ENCODE measurements at places on chromosomes 4 and X.

DNA sequence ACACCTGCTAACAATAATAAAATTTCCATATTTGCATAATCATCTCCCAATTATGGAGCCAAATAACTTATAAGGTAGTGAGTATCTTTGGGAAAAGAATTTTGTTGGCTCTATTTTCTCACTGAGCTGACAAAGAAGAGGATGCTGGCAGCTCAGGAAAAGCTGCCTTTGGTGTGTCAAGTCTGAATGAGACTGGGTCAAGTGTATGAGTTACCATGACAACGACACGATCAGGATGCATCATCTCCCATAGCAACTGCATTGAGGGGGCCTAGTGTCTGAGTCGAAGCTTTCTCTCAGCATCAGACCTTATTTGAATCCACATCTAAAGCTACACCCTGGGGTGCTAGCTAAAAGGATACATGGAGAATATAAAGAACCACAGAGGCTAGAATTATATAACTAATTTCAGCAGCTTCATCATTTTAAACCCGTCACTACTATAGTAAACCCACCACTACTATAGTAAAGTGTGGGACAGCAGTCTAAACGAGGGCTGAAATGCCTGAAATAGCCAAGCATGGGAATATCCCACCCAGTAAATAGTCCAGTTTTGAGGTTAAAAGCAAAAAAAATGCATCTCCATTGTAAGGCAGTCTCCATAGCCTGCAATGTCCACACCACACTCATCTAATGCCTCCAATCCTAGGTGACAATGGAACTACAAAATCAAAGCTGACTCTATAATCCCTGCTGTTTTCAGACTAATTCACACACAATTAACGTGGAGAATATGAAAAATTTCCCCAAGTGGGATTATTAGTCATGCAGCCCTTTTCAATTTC lies 16.0 kb downstream of the GSPT2 start:
- peak; percentile 7 for DNase-seq

GRCh38 chrX:40143001-40143400 lies 45.2 kb upstream of the BCOR start:
- DNase-seq, result no peak

DNA sequence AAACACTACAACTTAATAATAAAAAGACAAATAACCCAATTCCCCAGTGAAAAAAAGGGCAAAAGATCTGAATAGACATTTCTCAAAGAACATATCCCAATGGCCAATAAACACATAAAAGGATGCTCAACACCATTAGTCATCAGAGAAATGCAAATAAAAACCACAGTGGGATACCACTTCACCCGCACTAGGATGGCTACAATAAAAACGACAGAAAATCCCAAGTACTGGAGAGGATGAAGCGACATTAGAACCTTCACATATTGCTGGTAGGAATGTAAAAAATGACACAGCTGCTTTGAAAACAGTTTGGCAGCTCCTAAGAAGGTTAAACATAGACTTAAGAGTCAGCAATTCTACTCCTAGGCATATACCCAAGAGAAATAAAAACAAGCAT lies 140.6 kb upstream of the ARX start:
- peak; percentile 86 for DNase-seq

- no peak for DNase-seq
Observed at GRCh38 chr4:57373991-57374390, 263.8 kb upstream of the IGFBP7 start.

GRCh38 chrX:44054863-44055601 lies 81.8 kb upstream of the NDP start:
- no peak for DNase-seq

GRCh38 chr4:83282049-83282535 lies 2.5 kb downstream of the COQ2 start:
- DNase-seq, result peak; percentile 70

DNA sequence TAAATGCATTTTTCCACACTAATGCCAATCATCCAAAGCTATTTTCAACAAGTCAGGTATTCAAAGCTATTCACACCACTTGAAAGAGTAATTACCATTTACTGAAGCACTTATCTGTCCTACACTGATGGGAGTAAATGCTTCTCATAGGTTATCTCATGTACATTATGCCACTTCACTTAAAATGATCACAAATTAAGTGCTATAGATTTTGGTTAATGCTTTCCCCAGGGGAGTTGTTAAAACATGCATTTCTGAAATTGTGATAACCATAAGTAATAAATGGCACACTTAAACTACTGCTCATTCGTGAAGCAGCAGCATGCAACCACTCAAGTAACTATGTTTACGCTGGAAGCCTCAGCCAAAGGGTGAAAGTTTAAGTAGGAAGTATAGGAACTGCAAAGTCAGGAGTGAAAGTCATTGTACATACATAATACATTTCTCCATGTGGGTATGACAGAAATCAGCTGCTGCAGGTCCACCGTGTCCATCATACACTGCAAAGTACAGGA lies 6.6 kb downstream of the PPM1K start:
- no peak for DNase-seq

GRCh38 chr4:36177946-36178345 lies 66.4 kb downstream of the ARAP2 start:
- no peak for DNase-seq

- DNase-seq, result no peak
Observed at GRCh38 chr4:8762356-8762755, 109.3 kb downstream of the HMX1 start.

GRCh38 chr4:46894826-46895225 lies 14.2 kb downstream of the COX7B2 start:
- DNase-seq, result no peak

DNA sequence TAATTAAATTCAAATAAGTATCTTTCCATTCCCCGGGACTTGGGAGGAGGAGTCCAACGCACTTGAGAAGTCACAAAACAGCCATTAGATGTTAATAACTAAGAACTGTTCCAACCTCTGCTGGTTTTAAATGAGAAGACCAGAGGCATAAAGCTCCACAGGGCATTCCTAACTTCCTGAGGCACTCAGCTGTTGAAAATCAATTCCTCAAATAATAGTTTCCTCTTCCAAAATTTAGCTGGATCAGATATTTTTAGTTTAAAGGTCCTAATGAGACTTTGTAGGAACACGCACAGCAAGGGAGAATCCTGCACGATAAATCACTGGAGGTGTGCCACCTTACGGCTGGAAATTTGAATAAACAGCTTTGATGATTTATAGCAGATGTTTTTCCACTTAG lies 504.3 kb upstream of the ZFP42 start:
- DNase-seq, result no peak

- DNase-seq, result no peak
Observed at GRCh38 chrX:126394681-126395080, 157.9 kb downstream of the DCAF12L1 start.

DNA sequence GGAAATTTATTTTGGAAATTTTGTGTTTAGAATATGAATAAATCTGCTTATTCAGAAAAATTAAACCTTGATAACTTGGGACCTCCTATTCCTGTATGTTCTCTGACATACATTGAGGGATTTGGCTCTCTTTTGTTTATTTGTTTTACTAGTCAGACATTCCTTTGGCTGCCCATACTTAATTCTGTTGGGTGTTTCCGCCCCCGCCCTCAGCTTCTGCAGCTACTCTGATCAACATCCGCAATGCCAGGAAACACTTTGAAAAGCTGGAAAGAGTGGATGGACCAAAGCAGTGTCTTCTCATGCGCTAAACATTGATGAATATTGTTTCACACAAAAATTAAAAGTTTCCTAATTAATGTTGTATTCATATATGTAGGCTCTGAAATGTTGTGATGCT lies 40.5 kb downstream of the RRAGB start:
- no peak for DNase-seq

DNA sequence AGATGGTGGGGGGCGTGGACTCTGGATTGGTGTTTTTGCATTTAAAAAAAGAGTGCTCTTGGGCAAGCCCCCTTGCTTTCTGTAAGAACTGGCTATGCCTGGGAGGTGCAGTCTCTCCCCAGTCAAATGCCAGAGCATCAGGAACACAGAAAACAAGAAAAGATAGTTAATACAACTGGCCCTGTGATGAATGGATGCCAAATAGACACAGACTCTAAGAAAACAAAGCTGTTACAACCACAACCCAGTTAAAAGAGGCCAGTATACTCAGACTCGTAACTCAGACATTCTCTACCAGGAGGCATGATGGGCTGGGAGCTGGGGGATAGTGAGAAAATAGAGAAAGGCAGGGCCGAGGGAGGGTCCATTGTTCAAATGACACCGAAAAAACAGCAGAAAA lies 32.5 kb upstream of the C1QTNF7 start:
- no peak for DNase-seq

DNA sequence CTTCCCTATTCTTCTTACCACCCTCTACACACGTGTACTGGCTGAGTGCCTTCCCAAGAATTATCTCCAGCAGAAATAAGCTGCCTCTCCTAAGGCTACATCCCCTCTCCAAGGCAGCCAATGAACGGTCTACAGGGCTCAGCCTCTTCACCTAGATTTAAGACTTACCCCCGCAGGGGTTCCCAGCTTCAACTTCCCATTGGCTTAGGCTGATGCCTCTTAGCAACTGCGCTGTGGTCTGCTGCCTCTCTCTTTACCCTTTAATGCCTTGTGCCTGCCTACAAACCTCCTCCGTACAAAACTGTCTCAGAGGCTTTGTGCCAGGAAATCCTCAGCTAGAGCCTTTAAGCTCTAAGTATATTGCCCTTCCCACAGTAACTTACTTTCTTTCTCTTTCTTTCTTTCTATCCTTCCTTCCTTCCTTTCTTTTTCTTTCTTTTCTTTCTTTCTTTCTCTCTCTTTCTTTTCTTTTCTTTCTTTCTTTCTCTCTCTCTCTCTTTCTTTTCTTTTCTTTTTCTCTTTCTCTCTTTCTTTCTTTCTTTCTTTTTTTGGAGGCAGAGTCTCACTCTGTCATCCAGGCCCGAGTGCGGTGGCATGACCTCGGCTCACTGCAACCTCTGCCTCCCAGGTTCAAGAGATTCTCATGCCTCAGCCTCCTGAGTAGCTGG lies 15.1 kb upstream of the PIGA start:
- DNase-seq, result no peak

- DNase-seq, result peak; percentile 37
Observed at GRCh38 chr4:1834047-1834775, 21.7 kb downstream of the LETM1 start.

DNA sequence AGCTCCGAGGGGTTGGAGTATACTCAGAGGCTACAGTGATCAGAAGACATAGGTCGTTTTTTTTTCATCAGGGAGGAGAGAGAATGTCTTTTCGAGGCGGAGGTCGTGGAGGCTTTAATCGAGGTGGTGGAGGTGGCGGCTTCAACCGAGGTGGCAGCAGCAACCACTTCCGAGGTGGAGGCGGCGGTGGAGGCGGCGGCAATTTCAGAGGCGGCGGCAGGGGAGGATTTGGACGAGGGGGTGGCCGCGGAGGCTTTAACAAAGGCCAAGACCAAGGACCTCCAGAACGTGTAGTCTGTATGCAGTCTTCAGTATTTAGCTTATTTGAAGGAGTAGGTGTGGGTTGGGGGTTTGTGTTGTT lies 500 bp downstream of the GAR1 start:
- DNase-seq, result peak; percentile 49

All from DMS53 (cell line).